ENCODE measurements at places on chromosomes 3 and 15. TPM values are rescaled to one million over a fixed set of nuclear protein-coding genes. Genes with fewer than 3 reads are reported as not detected.

DNA sequence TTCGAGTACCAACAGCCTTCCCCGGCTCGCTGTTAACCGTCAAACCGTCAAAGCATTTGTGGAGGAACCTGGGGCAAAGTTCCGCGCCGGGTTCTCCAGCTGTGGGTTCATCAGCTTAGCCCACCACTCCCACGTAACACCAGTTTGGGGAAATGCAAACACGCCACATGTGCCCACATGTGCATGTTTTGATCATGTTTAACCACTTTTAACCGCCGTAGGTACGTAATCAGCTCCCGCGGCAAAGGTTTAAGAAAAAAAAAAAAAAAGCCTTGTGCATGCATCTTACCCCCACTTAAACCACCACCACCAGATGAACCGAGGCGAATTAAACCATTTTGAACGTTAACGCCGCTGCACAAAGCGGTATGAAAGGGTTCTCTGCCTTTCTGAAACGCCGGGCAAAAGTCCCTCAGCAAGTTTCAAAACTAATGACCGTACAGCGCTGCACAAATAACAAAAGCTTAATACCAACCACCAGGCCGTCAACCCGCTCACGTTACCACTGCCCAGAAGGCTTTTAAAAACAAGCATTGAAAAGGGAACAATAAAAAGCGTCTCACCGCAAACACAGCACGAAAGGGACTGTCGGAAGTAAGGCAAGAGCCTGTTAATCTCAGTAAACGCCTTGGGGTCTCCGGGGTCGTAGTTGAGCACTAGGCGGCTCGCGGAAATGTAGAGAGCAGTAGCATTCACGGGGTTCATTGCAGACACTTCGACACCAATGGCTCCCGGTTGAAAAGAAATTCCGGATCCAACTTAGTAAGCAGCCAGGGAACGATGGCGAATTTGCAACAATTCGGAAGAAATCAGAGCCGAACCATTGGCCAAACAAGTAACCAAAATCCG, 1.5 kb downstream of the MSL2 start:
- H3K27ac ChIP-seq = peak overlapping the region; percentile 99
- H3K36me3 ChIP-seq = no peaks in the 10 kb centered on the region
- DNase-seq = peak; percentile 52
- peak overlapping the region; percentile 85 for H3K4me3 ChIP-seq
- H3K4me1 ChIP-seq = peaks cover 23% of the 10 kb centered on the region

- peaks cover 15% of the 10 kb centered on the region for H3K4me1 ChIP-seq
- DNase-seq = no peak
- no peaks in the 10 kb centered on the region for H3K27me3 ChIP-seq
- no peaks in the 10 kb centered on the region for H3K36me3 ChIP-seq
- peak overlapping the region; percentile 17 for H3K27ac ChIP-seq
Measured at GRCh38 chr15:80998251-80998650, 2.5 kb upstream of the TLNRD1 start.

GRCh38 chr15:78105476-78106241, 13.3 kb downstream of the SH2D7 start:
- H3K4me3 ChIP-seq = no peak overlapping the region
- peak; percentile 7 for DNase-seq
- H3K36me3 ChIP-seq = no peaks in the 10 kb centered on the region
- H3K4me1 ChIP-seq = no peaks in the 10 kb centered on the region
- H3K27me3 ChIP-seq = no peaks in the 10 kb centered on the region

DNA sequence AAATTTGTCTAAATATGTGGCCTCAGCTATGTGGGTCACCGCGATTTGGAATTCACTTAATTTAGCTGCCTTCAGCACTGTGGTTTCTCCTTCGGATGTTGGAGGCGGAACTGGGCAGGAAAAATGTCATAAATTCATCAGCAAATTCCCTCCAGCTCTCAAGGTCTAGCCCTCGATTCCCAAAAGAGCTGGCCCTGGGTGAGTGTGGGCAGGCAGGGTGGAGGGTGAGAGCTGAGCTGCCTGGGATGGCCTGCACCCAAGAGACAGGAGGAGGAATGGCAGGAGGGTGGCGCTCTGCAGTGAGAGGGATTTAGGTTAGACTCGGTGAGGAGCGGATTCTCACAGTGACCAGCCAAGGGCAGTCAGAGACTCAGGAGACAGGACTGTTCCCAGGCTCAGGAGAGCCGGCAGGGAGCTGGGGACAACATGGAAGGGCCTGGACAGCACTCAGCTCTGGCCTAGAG, 57.1 kb downstream of the FEM1B start:
- no peak overlapping the region for H3K27ac ChIP-seq
- no peak overlapping the region for H3K4me3 ChIP-seq
- no peak for DNase-seq
- H3K36me3 ChIP-seq = no peaks in the 10 kb centered on the region
- H3K4me1 ChIP-seq = peaks cover 6% of the 10 kb centered on the region

- H3K27ac ChIP-seq = no peak overlapping the region
- H3K4me1 ChIP-seq = no peaks in the 10 kb centered on the region
Measured at GRCh38 chr3:42438758-42439157, 28.3 kb upstream of the LYZL4 start.

DNA sequence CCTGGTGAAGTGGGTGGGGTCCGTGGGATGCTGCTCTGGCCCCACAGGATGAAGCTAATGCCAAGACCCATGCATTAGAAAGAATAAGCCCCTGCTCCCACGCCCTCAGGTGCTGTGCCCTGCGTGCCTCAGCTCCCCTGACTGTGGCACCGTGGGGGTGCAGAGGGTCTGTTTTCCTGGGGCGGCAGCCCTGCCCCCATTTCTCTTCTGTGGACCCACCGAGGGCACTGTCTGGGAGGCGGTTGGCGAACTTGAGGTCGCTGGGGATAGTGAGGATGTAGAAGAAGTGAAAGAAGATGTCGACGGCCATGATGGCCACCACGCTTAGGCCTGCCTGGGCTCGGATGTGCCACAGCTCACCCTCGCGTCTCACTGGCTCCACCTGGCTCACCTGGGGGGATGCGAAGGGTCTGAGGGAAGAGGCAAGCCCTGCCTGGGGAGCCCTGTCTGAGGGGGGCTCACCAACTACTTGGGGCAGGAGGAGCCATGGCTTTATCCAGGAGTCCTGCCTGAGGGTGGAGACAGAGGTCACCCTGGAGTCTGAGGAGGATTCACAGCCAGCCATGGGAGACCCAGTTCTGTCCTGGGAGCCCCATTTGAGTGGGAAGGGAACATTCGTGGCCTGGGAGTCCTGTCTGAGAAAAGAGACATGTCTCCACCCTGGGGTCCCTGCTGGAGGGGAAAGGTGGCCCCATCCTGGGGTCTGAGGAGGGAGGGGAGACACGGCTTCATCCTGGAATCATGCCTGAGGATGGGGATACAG, 5.1 kb downstream of the HHATL start:
- no peaks in the 10 kb centered on the region for H3K36me3 ChIP-seq
- H3K4me1 ChIP-seq = no peaks in the 10 kb centered on the region
- H3K4me3 ChIP-seq = no peak overlapping the region
- H3K27ac ChIP-seq = no peak overlapping the region
- H3K27me3 ChIP-seq = no peaks in the 10 kb centered on the region

DNA sequence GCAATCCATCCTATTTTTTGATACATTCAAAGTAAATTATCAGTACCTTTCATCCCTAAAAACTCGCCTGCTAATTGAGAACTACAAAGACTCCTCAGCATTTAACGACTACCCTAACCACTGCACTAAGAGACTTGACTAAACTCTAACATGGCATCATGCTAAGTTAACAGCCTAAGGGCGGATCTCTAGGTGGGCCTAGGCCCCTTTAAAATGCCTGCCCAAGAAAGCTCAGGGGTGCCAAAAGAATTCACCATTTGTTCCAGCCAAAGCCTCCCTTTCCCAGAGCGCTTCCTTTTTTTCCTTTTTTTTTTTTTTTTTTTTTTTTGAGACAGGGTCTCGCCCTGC, 568 bp upstream of the NEK4 start:
- H3K27ac ChIP-seq = peak overlapping the region; percentile 81
- H3K4me1 ChIP-seq = peaks cover 16% of the 10 kb centered on the region
- peak overlapping the region; percentile 56 for H3K4me3 ChIP-seq

Gene EFHB
- 0.64 TPM for total RNA-seq
